Fibroblast of villous mesenchyme (primary cell): ENCODE measurements at places on chromosomes 2 and 18. TPM values are rescaled to one million over a fixed set of nuclear protein-coding genes. Genes with fewer than 3 reads are reported as not detected.
A peak's percentile ranks its signal among the peaks of the same experiment; 100 is the strongest.

DNA sequence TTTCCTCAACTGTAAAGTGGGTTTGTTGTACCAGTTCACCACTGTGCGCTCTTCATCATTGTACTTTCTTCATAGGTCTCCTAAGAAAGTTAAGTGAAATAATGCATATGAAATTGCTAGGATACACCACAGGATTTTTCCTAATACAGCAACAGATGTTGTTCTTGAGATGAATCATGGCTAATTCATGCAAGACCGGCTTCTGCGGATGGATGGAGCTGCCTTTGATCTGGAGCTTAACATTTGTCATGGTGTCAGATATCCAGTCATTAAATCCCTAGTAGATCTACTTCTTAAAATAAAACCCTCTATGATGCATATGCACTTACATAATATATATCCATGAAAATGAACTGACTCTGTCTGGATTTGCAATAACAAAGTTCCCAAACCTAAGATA is 114.1 kb downstream of the COL6A3 start:
- DNase-seq, result peak; percentile 99

- no peak for DNase-seq
These were observed 31.1 kb downstream of the GBX2 start for GRCh38 chr2:236137066-236137465.

DNA sequence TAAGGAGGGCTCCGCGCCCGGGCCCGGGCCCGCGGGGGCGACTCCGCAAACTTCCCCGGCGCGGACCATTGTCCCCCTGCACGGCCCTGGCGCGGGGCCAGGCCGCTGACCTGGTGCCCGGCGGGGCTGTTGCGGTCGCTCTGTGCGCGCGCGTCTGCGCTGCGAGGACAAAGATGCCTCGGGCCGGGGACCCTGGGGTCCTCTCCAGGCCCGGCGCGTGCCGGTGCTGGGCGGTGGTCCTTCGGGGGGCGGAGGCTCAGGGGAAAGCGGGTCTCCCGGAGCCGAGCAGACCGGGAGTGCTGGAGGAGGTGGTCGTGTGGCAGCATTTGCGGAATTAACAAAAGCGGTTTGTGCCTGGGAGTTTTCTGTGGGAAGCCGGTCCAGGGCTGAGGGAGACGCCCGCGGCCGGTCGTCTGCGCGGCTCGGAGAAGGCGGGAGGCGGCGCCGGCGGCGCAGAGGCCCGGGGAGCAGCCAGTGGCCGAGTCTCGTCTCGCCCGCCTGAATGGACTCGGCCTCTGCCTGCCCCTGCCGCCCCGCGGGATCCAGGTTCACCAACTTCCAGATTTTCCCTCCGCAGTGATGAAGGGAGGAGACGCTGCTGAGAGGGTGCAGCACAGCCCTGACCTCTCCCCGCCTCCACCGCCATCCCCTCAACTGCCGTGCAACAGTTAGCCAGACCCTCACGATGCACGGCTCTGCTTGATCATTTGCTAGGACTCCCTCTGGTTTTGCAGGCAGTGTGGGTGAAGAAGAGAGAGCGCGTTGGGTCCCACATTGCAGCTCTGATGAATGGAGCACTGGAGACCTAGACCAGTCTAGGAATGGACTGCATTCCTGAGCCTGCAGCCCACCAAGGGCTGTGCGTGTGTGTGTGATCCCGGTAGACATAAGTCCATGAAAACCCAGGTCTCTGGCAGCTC is 705 bp downstream of the EFR3B start:
- peak; percentile 21 for DNase-seq

GRCh38 chr2:56271275-56271674 is 87.5 kb downstream of the CCDC85A start:
- DNase-seq, result no peak

DNA sequence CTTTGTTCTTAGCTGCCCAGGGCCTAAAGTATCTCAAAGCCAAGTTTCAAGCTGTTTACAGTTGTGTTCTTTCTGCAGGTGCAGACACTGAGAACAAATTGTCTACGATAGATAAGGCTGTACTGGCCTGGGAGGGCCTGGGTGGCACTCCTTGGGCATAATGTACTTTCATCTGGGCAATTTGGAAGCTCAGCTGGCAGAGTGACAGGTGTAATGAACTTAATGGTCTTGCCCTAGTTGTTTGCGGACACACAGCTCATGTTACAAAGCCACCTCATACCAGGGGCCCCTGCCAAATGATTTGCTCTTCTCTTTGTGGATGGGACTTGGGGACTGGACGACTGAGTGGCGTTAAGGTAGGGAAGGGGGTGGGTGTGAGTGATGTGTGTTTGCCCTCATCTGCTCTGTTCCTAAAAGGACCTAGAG is 4.3 kb downstream of the LDLRAD4 start:
- no peak for DNase-seq

DNA sequence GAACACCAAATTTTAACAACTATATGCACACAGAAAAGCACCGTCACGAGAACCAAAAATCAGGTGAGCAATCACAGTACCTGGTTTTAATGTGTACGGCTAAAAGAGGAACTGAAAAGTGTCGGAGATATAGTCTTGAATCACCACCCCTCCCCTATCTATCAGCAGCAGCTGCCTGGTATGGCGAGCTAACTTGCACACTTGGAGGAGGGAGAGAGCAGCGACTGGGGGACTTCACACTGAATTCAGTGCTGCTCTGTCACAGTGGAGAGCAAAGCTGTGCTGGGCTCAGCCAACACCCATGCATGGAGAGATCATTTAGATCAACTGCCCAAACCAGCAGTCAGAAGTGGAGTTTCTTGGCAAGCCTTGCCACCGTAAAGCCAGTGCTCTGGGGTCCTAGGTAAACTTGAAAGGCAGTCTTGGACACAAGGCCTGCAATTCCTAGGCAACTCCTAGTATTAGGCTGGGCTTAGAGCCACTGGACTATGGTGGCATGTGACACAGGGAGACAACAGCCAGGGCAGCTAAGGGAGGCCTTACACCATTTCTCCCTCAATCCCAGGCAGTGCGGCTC is 89.2 kb upstream of the CD226 start:
- DNase-seq, result no peak

DNA sequence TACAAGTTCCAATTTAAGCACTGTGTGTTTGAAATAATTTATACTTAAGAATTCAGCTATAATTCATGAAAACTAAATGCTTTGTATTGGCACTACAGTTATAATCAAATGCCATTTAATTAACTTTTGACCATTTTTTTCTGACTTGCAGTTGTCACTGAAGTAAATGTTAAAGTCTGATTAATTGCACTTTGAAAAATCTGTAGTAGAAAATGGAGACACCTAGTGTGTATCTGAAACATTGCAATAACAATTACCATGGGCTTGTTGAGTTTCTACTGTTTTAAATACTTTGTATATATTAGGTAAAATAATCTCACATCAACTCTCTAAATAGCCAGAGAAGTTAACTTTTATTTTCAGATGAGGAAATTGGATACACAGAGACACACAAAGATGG is 458.6 kb upstream of the FSIP2 start:
- DNase-seq, result peak; percentile 10

- no peak for DNase-seq
These were observed 68.8 kb upstream of the LYPD6B start for GRCh38 chr2:148969659-148970061.

GRCh38 chr2:200383380-200384110 is 77.1 kb downstream of the SPATS2L start:
- DNase-seq, result peak; percentile 92

DNA sequence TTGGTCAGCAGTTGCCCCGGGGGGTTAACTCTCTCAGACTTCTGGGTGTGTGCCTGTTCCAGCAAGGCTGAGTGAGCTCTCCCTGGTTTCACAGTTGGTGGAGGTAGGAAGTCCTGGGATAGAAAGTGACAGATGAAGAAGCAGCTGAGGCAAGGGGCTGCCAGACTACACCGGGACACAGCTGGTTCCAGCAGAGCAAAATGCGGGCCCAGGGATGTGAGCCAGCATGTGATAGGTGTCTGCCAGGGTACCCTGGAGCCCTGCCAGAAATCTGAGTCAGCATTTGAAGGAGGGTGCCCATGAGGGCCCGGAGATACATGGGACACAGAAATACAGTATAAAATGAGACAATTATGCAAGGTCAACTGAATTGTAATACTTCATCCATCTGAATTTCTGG is 79.3 kb upstream of the LGALSL start:
- no peak for DNase-seq

DNA sequence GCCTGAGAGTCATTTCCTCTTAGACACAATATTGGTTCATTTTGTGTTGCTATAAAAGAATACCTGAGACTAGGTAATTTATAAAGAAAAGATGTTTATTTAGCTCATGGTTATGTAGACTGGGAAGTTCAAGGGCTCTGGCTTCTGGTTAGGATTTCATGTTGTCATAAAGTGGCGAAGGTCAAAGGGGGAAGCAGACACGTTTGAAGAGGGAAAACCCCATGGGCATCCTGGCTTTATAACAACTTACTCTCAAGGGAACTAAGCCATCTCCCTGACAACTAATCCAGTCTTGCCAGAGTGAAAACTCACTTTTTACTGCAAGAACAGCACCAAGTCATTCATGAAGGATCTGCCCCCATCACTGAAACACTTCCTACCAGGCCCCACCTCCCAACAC is 89.7 kb upstream of the RNF152 start:
- no peak for DNase-seq

DNA sequence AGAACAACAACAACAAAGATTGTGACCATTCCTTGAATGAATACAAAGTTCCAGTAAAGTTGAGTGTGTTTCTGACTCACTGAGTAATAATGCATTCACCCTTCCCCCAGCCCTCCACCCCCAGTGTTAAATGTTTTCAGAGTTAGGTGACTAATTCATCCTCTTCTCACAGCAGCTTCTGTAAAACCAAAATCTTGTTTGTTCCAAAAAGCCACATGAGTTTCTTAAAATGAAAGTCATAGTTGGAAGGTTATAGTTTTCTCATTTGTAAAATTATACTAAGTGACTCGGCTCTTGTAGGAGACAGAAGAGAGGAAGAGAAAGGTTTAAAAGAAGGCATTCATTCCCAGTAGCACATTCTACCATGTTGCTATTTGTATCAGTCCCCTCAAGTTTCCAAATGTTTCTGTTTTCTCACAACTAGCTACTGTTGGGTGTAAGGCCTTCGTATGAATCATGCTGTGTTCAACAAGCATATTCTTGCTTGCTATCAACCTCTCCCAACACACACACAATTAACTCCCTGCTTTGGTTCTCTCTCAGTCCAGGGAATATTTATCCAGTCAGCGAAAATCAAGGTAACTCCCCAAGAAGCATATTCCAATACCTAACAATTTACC is 75.3 kb downstream of the MBD2 start:
- DNase-seq, result peak; percentile 88

DNA sequence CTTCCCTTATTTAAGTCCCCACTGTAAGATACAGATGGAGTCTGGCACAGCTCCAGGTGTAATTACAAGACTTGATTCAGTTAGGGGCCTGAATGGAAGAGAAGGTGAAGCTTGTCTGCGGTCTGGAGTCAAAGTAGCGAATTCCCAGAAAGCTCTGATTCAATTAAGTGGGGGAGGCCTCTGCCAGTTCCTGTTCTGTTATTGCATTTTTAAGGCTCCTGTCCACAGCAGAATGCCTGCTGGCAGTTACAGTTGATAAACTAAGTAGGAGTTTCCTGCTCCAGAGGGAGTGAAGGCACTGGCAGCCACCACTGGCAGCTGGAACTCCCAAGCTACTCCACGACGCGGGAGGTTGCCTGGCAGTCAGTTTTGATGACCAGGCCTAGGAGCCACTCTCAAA is 181.1 kb downstream of the SOCS6 start:
- no peak for DNase-seq

- DNase-seq, result no peak
These were observed 72.5 kb upstream of the RNF152 start for GRCh38 chr18:61965311-61965710.

- DNase-seq, result peak; percentile 51
These were observed 70.0 kb upstream of the ATP5MC3 start for GRCh38 chr2:175251425-175252041.

GRCh38 chr2:158586491-158586890 is 129.7 kb downstream of the PKP4 start:
- DNase-seq, result peak; percentile 95

DNA sequence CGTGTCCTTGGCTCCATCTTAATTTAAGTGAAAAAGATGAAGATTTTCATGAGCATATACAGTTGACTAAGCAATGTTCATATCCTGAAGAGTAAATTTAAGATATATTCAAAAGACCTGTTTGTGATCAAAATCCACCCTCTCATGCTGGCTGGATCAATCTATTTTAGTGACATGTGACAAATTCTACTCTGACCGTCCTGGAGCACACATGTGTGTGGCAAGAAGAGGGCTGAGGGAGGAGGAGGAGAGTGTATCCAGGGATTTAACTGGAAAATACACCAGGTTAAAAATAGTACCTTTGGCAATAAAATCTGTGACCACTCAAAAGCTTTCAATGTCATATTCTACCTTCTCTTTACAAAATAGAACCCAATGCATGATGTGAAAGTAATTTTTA is 228.7 kb downstream of the PID1 start:
- no peak for DNase-seq

- no peak for DNase-seq
These were observed 219.7 kb downstream of the GULP1 start for GRCh38 chr2:188511346-188511745.

DNA sequence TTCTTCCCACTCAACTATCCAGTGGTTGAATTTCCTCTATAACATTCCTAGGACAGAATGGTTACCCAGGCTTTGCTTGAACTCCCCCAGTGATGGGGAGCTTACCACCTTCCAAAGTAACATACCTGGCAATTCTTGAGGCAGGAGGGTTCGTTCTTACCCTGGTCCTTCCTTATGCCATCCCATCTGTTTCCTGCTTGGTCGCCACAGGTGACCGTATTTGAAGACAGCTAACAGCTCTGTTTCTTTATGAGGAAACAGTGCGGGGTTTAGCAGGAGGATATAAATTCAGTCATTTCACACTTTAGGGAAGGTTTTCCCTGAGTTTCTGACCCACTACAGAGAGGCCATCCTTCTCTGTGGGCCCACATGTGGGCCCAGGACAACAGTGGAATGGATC is 42.6 kb downstream of the FOSL2 start:
- DNase-seq, result no peak

GRCh38 chr2:47038656-47039488 is 116.2 kb downstream of the STPG4 start:
- DNase-seq, result peak; percentile 24

- DNase-seq, result no peak
These were observed 5.9 kb upstream of the OLA1 start for GRCh38 chr2:174254267-174254666.

- no peak for DNase-seq
These were observed 64.9 kb downstream of the C1D start for GRCh38 chr2:67997903-67998302.

Gene KCMF1
- 39.6 and 80.3 TPM in 2 replicates for total RNA-seq

Gene MAT2A
- total RNA-seq, result 113 and 124 TPM in 2 replicates

Gene ZNF892
- 4.2 and 5.6 TPM in 2 replicates for total RNA-seq

Gene IMPA2
- 17.4 and 41.5 TPM in 2 replicates for total RNA-seq

Gene OSR1
- total RNA-seq, result 2.2 and 4.5 TPM in 2 replicates

Gene MYCN
- total RNA-seq, result under 0.01 and 0.32 TPM in 2 replicates

Gene PARD3B
- 26.4 and 53.1 TPM in 2 replicates for total RNA-seq

Gene SLC9A4
- total RNA-seq, result under 0.01 TPM in 1 of 2 replicates, not detected in the other

Gene GNLY
- total RNA-seq, result not detected in 2 replicates

Gene TRAK2
- total RNA-seq, result 46.4 and 51.0 TPM in 2 replicates

Gene ANKRD12
- 23.8 and 32.0 TPM in 2 replicates for total RNA-seq
